ENCODE measurements at places on chromosomes 2 and 18. TPM values are rescaled to one million over a fixed set of nuclear protein-coding genes. Genes with fewer than 3 reads are reported as not detected.

GRCh38 chr18:45156946-45157345 is 458.3 kb upstream of the SLC14A2 start:
- DNase-seq: no peak

- DNase-seq: no peak
Observed at GRCh38 chr2:174339561-174340399, 5.0 kb downstream of the SP9 start.

GRCh38 chr18:49152885-49153284 is 202.1 kb upstream of the SMAD7 start:
- DNase-seq: no peak

DNA sequence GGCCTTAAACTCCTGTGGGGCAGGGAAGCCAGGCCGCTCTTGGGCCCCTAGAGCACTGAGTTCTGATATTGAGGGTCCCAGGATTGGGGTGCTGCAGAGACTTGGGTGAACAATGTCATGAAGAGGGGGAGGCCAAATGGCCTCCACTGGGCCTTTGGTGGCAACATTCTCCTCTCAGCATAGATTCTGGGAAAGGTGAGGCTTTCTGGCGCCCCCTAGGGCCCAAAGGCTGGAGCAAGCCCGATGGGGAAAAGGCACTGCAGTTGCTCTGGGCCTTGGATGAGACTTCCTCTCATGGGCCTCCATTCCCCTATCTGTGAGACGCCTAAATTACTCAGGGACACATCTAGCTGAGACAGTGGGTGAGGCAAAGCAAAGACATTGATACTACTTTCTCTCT is 84.8 kb downstream of the ACAA2 start:
- DNase-seq: peak; percentile 26

The ZC3H6 gene
- total RNA-seq: 11.2 TPM

The PSTPIP2 gene
- total RNA-seq: 18.8 TPM

The PCGF1 gene
- total RNA-seq: 20.0 TPM

DNA sequence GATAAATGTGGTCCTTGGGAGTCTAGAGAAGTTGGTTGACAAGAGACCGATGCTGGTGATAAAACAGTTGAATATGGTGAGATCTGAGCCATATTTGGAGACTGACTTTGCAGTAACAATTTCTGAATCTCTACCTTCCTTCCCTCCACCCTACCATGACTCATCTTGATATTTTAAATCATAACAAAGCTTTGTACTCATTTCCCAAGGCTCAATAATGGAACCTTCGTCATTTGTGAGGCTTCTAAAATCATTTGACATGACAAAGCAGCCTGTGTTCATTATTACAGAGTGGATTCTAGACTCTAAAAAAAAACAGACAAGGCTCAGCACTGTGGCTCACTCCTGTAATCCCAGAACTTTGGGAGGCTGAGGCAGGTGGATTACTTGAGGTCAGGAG is 38.5 kb upstream of the PDCL3 start:
- no peak for DNase-seq

DNA sequence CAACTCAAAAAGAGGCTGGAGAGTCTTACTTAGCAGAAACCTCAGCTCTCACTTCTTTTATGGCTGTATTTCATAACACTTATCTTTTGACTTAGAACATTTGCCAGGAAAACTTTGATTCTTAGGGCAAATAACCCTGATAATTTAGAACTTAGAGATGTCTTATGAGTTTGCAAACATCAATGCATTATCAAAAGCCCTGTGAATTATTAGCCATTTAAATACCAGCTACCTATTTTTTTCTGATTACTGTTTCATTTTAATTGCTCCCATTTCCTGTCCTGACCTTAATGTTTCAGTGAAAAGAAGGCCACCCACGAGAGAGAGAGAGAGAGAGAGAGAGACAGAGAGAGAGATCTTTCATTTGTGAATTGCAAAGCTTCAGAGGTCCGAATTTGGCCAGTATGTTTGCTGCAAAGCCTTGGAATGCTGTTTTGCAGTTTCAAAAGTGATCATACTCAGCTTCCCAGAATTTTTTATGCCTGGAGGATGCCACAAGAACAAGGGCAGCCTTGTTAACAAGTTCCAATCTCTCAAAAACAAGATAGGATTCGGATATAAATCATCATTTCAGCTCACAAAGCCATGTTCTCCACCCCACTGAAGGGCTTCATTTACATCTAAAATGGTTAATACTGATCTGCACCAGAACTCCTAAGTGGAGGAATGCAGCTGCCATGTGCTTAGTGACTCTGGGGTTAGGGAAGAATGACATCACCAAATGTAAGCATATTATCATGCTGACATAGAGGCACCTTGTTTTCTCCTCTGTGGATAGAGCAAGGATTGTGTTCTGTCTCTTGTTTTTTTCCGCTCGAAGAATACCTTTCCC is 478.2 kb downstream of the ARHGAP15 start:
- no peak for DNase-seq

- no peak for DNase-seq
Observed at GRCh38 chr18:8091035-8091434, 518.2 kb upstream of the RAB12 start.

GRCh38 chr2:141331127-141331526 is 799.7 kb downstream of the LRP1B start:
- no peak for DNase-seq

- no peak for DNase-seq
Observed at GRCh38 chr2:221450280-221450679, 121.8 kb downstream of the EPHA4 start.

DNA sequence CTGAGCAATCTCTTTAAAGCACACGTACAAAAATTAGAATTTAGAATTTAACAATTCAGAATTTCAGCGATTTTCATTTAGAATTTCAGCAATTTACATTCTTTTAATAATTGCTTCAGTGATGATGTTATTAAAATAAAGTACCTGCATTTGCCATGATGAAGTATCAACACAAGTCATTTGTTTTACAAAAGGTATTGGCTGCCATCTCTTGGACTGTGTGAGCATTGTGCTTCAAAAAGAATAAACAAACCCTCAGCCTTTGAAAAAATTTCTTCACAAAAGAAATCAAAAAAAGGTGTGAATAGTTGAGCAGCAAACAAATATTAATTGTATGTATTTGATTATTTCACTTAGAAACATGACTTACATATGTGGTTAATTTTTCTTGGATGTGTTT is 27.1 kb upstream of the ZC3H15 start:
- no peak for DNase-seq

GRCh38 chr2:161980976-161981375 is 93.0 kb downstream of the DPP4 start:
- DNase-seq: no peak

DNA sequence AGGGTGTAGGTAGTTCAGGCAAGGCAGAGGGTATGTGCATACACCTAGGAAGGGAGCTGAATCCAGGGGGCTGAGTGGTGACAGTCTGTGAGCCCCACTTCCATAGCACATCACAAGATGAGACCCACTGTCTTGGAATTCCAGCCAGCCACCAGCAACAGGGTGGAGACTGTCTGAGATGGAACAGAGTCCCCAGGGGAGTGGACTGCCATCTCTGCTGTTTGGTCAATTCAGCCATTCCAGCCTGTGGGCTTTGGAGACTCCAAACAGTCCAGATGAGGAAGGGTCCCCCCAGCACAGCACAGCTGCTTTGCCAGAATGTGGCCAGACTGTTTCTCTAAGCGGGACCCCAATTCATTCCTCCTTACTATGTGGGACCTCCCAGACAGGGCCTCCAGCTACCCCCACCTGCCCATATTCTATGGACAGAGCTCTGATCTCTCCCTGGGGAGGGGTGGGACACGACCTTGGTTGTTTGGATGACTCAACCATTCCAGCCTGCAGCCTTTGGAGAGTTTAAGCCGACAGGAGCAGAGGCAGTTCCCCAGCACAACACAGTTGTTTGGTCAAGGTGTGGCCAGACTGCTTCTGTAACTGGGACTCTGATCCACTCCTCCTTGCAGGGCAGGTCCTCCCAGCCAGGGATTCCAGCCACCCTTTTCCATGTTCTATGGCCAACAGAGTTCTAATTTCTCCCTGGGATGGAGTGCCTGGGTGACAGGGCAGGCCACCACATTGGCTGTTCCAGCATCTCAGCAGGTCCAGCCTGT is 178.0 kb downstream of the RND3 start:
- no peak for DNase-seq

The CCDC85A gene
- total RNA-seq: 3.2 TPM

DNA sequence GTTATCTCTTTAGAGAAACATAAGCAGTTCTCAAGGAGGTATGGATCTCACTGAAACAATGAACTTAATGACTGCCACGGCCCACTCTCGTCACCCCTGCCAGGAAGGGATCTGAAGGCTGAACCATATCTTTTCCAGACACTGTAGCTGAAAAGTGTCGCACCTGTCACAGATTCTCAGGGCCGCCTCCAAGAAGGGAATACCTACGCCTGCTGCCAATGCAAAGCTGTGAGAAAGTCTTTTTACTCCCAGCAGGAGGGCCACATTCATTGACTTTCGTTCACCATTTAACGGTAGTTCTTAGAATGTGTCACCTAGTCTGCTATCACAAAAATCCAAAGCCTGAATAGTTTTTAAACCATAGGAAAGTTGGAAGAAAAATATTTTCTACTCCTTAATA is 66.7 kb upstream of the SH3BP4 start:
- DNase-seq: no peak

The ANKRD30BL gene
- total RNA-seq: not detected

- DNase-seq: no peak
Observed at GRCh38 chr2:54194761-54195750, 61.0 kb downstream of the TSPYL6 start.

The SSB gene
- 37.9 TPM for total RNA-seq

Measured in psoas muscle (tissue), 8 donors.